ENCODE measurements at places on chromosomes 1 and 21.

DNA sequence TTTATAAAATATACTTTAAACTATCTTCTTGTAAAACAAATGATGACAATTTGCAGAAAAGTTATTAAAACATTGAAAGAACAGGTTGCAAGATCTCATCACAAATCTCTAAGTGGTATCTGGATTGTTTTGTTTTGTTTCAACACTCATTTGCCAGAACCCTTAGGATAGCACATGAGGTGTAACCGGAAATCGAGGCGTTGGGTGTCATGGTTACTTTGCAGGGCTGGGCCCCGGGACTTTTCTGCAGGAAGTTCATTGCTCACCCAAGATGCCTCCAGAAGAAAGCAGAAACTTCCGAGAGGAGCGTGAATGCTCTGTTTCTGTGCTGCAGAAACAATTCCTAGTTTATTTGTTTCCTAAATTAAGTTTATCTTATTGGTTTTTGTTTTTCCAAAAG, 2.5 kb downstream of the DISC1 start:
- DNase-seq = peak; percentile 37

DNA sequence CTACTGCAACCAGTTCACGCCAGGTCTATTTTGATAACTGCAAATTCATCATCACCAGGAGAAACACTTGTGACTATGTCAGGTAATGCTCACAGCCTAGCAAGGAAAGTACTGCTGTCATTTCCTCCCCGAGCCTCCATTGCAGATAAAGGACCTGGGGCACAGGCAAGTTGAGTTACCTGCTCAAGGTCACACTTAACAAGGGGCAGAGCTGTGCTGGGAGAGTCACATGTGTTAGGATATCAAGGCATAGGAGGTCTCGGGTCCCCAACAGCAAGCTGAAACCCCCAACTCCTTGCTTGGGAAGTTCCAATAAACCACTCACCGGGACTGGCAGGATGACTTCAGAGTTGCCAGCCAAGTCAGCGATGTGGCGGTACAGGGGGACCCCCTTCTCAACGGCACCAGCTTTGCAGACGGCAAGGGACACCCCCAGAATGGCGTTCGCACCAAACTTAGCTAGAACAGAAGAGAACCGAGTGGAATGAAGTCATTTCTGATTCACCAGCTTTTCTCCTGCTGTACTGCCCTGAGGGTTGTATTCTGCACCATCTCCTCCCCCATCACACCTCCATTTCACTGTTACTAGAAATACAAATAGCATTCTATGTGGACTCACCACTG, 11.6 kb downstream of the ENO1 start:
- DNase-seq = no peak

- DNase-seq = no peak
These were observed 104.9 kb upstream of the GCLM start for GRCh38 chr1:94014087-94014486.

DNA sequence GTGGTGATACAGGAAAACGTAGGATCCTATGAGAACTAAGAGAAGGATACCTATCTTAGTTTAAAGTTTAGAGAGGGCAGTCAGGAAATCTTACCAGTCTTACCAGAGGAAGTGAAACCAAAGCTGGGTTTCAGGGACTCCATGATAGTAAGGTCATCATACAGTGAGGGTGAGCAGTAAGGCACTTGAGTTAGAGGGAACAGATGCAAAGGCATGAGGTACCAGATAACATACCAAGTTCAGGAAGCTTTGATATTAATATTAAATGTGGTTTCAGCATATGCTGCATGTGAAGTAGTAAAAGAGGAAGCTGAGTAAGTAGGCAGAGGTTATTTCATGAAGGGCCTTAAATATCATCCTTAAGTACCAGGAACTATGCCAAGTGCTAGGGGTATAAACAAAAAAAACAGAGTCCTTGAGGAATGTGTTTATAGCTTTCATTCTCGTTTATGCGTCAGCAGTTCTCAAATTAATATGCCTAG, 16.9 kb downstream of the ATG4C start:
- no peak for DNase-seq

GRCh38 chr1:38728585-38728908, 131.0 kb downstream of the RRAGC start:
- DNase-seq = no peak

DNA sequence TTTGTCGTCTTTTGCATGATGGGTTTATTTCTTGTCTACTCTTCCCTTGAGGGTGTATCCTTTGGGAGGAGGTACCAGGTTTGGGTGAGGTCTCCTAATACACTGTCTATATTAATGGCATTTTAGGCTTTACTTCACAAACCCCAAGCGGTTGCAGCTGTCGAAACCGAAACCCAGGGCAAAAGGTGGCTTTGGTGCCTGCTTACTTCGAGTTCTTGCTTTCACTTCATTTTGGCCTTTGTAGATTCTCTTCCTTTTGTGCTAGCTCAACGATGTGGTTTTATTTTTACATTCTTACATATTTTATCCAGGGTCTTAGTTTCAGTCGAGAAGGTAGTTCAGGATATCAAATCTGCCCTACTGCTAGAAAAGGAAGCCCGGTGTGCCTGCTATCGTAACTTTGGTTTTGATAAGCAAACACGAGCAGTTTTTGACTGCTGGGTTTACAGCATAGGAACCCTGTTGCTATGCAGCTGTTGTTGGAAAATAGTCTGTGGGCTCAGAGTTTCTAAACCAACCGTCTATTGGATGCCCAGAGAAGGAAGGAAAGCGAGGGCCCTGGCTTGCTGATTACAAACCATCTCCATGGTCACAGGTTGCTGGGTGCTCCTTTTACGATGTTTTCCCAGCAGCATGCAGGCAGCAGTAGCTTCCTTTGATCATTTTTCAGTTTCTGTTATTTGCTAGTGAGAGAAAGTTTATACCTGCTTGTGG, 9.8 kb upstream of the TSPAN2 start:
- no peak for DNase-seq

- DNase-seq = peak; percentile 32
These were observed 644 bp downstream of the UBE4B start for GRCh38 chr1:10033359-10033845.

DNA sequence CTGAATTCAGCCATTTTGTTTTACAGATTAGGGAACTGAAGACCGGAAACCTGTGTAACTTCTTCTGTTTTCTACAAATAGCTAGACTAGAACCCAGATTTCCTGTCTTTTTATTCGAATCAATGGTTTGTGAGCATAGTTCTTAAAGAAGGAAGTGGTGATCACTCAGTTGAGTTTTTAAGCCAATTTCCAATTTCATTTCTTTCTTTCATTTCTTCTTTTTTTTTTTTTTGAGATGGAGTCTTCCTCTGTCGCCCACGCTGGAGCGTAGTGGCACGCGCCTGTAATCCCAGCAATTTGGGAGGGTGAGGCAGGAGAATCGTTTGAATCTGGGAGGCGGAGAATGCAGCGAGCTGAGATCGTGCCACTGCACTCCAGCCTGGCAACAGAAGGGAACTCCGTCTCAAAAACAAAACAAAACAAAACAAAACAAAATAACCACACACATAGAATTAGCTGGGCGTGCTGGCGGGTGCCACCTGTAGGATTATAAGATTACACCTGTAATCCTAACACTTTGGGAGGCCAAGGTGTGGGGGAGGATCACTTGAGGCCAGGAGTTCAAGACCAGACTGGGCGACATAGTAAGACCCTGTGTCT, 3.0 kb upstream of the MDM4 start:
- DNase-seq = no peak

- DNase-seq = no peak
These were observed 123.9 kb downstream of the PTBP2 start for GRCh38 chr1:96845464-96845863.

DNA sequence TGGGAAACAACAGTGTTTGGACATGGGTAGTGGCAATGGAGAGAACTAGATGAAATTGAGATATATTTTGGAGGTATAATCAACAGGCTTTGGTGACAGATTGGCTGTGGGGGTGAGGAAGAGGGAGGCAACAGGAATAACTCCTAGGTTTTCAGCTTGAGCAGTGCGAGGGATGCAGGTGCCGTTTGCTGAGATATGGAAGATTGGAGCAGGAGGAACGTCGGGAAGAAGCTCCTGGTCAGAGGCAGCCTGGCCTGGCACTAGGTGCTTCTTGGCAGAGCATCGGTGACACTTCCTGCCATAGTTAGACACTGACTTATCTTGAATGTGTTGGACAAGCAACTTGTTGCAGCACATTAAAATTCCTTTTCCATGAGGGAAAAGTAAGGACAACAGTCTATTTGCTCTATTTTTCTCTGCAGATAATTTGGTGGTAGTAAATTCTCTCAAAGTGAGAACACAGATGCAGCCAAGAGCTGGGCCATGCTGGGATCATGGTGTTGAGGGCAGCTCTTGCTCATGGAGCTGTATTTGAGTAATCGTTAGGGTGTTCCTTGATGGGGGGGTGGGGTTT, 21.5 kb upstream of the MYSM1 start:
- no peak for DNase-seq

DNA sequence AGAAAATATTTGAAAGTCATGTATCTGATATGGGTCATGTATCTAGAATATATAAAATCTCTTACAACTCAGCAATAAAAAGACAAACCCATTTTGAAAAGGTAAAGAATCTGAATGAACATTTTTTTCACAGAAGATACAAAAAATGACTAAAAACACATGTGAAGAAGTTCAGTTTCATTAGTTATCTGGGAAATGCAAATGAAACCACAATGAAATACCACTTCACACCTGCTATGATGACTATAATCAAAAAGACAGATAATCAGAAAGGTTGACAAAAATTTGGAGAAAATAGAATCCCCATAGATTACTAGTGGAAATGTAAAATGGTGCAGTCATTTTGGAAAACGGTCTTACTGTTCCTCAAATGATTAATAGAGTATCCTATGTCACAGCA, 631.0 kb downstream of the MRPL39 start:
- no peak for DNase-seq

DNA sequence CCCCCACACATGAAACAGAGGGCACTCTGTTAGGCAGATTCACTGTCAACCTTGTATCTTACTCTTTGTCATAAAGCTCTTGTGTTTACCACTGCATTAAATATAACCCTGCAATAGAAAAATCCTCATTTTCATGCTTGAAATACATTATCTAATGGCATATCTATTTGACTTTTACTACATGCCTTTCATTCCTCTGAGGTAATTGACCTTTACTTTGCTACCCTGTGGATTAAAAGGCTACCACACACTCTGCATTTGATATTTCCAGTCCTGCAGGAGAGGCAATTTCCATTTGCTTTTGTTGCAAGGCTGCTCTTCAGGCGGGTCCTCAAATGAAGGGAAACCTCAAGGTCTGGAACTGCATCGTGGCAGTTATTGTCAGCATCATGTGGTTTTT, 238.0 kb downstream of the NTNG1 start:
- no peak for DNase-seq

GRCh38 chr1:246086191-246086590, 420.9 kb downstream of the SMYD3 start:
- DNase-seq = no peak

DNA sequence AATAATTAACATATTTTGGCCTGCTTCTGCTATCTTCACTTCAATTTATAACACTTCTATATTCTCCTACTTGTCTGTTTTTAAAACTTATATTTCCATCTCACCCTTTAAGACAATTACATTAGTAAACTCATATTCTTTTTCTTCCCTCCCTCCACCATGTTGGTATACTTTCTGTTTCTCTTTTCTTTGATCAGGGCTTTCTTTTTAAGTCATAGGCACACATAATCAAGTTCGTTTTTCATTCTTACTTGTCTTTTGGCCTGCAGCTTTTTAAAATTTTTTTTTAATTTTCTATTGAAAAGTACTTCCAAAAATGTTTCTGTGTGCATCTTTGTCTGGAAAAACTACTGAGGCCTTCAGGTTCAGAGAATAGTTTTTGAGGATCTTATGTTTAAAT, 2.3 kb downstream of the PYHIN1 start:
- no peak for DNase-seq

DNA sequence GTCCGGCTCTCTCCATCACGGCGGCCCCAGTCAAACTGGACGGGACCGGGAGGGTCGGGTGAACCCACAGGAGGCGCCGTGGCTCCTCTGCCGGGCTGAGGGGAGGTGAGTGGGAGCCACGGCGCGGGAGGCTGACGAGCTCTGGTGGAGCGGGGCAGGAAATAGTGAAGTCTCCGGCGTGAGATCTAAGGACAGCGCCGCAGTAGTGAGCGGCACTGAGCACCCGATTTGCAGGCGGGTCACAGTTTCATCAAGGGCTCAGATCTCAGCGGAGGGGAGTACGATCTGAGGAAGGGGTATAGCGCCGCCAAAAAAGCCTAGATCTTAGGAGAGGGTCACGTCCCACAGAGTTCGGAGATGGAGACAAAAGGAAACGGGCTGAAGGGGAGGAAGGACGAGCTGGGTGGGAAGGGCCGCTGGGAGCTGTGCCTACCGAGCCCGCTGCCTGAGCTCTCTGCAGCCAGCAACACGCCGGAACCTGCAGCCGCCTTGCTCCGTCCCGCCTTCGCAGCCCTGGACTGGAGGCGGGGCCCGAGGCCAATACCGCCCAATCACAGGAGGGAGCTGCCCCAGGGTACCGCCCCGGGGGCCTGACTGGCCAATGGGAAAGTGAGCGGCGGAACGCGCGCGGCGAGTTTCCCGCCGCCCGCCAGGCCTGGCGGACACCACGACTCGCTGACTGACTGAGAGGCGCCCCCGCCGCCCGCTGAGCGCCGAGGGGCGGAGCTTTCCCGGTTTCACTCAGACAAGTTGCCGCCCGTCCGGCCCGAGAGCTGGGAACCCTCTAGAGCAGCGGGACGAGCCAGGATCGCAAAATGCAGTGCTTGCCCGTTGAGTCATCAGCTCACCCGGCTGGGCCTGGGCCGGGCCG, 1.9 kb downstream of the SFN start:
- peak; percentile 98 for DNase-seq

DNA sequence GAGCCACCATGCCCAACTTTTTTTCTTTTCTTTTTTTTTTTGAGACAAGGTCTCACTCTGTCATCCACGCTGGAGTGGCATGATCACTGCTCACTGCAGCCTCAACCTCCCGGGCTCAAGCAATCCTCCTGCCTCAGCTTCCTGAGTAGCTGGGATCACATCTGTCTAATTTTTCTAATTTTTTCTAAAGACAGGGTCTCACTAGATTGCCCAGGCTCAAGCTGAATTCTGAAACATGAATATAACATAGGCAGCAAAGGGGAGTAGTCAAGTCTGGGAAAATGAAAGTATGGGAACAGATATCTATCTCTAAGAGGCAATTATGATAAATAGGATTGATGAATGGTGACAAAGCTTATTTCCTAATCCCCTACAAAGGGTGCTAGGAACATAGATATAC, 7.3 kb upstream of the CMPK1 start:
- DNase-seq = no peak

- DNase-seq = no peak
These were observed 6.3 kb upstream of the CRYBG2 start for GRCh38 chr1:26359981-26360806.

DNA sequence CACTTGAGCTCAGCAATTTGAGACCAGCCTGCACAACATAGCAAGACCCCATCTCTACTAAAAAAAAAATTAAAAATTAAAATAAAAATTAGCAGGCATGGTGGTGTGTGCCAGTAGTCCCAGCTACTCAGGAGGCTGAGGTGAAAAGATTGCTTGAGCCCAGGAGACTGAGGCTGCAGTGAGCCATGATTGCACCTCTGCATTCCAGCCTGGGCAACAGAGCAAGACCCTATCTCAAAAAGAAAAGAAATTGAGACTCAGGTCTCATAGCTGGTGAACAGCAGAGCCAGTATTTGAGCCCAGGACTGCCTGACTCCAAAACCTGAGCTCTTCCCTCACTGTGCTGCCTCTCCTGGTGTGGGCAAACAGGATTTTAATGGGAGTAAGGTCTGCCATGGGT, 28.4 kb upstream of the RCAN3 start:
- no peak for DNase-seq

- peak; percentile 65 for DNase-seq
These were observed 779 bp downstream of the SON start for GRCh38 chr21:33543505-33544129.

- DNase-seq = peak; percentile 93
These were observed 197.9 kb upstream of the SGIP1 start for GRCh38 chr1:66335859-66336640.

- DNase-seq = no peak
These were observed at the start of gene FCMR for GRCh38 chr1:206921772-206922265. Gene FCMR (minus strand): TSS chr1:206921941. CDS start chr1:206921854, 87 bp downstream.

Measured in gastrocnemius medialis (tissue), 4 donors.